Esophagus squamous epithelium (tissue), 5 donors: ENCODE measurements at places on chromosomes 2 and 18.

DNA sequence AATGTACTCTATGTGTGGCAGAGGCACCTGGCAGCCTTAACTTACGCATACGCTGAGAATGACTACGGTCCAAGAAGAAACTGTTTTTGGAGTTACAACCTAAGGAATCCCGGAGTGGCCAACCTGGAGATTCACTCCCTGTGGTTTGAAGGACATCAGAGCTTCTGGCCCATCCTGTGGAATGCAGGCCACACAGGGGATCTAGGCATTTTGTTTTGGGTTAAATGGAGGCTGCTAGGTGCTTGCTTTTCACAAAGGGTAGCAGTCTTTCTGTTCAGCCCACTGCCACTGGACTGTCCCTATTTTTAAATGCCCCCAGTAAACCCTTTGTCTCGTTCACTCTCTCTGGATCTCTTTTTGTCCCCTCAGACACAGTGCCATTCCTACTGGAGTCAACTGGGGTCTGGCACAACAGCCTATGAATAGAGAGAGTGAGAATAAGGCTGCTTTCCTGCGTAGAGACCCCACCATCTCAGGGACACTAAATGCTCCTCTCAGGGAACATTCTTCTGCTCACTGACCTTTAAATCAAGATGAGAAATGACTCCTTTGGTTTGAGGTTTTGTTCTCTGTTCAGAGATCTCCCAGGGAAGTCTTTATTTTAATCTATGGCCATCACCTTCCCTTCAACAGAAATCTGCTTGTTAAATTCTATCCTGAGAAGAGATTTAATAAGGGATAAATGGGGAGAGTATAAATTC is 124.9 kb downstream of the B3GNT2 start:
- DNase-seq: no peak

GRCh38 chr2:216402751-216403150 is 9.5 kb upstream of the SMARCAL1 start:
- no peak for DNase-seq

DNA sequence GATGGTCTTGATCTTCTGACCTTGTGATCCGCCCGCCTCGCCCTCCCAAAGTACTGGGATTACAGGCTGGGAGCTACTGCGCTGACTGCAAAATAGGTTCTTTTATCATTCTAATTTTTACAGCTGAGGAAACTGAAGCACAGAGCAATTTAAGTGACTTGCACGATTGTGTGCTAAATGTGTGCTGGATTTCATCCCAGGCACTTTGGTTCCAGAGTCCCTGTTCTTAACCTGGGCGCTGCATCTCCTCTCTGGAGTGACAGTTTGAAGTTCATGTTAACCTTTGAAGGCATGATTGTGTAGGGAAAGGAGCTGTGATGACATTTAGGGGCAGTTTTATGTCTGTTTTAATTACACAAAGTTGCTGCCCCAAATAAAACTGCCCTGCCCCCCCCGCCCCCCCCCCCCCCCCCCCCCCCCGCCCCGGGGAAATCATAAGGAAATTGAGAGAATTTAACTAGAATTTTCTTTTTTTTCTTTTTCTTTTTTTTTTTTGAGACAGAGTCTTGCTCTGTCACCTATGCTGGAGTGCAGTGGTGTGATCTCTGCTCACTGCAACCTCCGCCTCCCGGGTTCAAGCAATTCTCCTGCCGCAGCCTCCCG is 5.6 kb downstream of the ACSL3 start:
- no peak for DNase-seq

- no peak for DNase-seq
These were observed 17.1 kb upstream of the VWC2L start for GRCh38 chr2:214393796-214394195.

DNA sequence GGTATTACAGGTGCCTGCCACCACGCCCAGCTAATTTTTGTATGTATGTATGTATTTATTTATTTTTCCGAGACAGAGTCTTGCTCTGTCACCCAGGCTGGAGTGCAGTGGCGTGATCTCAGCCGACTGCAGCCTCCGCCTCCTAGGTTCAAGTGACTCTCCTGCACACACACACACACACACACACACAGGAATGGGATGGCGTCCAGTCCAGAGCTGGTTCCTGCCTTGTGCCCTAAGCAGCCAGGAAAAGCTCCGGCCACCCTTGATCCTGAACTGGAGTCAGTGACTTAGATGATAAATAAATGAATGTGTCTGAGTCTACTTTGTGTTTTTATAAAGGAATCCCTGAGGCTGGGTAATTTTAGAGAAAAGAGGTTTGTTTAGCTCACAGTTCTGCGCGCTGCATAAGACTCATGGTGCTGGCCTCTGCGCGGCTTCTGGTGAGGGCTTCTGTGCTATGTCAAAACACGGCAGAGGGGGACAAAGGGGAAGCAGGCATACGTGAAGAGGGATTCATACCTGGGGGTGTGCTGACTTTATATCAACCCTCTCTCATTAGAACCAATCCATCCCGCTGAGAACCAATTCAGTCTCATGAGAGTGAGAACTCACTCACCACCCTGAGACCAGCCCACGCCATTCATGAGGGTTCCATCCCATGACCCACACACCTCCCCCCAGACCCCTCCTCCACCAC is 59.7 kb upstream of the PHLPP1 start:
- no peak for DNase-seq

DNA sequence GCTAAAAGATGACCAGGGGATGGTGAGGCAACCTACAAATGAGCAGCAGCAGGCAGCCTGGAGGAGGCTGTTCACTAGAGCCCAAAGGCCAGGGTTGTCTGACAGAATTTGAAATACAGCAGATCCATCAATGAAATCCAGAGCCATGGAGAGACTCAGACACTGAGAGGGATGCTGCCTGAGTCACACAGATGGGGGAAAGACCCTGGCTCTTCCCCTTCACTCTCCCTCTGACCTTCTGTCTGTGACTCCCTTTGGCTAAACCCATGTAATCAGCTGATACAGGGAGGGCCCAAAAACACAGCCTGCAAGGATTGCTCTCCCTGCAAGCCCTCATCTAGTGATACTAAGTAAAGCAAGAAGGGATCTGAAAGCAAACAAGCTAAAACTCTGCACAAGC is 166.5 kb upstream of the SPOPL start:
- DNase-seq: no peak

DNA sequence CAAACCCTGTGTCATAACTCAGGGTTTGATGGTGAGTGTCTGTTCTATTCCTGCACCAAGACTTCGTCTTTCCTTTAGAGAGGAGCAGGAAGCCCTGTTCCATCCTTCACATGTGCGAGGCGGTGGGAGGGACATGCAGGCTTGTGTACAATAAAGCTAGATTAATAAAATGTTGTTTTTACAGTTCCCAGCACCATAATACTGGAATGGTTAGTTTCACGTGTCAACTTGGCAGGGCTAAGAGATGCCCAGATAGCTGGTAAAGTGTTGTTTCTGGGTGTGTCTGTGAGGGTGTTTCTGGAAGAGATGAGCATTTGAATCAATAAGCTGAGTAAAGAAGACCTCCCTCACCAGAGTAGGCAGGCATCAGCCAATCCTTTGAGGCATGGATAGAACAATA is 48.8 kb upstream of the NPAS2 start:
- no peak for DNase-seq

DNA sequence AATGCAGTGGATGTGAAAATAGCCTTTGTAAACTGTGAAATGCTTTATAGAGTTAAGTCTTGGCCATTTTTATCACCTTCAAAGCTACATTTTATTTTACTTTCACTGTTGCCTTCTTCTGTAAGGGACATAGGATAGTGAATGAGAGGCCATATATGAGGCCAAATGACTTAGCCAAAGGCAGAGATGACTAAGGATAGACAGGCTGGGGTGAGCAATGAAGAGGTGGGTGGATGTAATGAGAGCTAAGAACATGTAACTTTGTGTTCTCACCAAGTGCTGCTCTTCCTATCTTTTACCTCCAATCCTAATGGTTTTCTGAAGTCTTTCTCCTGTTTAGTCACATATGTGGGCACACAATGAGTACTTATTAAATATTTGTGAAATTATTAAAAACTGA is 101.9 kb downstream of the MBD5 start:
- DNase-seq: no peak

- no peak for DNase-seq
These were observed 416.5 kb upstream of the GYPC start for GRCh38 chr2:126239320-126239955.

GRCh38 chr2:12068796-12069538 is 322.5 kb downstream of the LPIN1 start:
- no peak for DNase-seq

- no peak for DNase-seq
These were observed 37.5 kb upstream of the NEB start for GRCh38 chr2:151771599-151772358.

GRCh38 chr2:167069855-167070254 is 181.6 kb downstream of the XIRP2 start:
- DNase-seq: no peak

DNA sequence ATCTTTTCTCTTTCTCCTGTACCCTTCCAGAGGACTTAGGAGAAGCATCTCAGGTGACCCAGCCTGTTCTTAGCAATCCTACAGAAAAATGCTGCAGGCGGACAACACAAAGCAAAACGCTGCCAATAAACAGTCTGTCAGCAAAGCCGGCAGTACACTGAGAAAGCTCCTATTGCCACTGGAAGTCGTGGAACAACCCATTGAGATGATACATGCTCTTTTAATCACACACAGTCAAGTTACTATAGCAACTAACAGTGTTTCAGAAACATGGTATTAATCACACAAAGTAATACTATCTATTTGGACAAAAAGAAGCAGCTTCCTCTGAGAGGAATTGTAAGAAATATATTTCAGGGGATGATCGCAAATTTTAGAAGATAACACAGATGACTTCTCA is 10.5 kb downstream of the CTLA4 start:
- no peak for DNase-seq

GRCh38 chr2:203062126-203062525 is 47.5 kb downstream of the NBEAL1 start:
- DNase-seq: no peak

GRCh38 chr2:46161911-46162310 is 135.3 kb upstream of the EPAS1 start:
- no peak for DNase-seq

DNA sequence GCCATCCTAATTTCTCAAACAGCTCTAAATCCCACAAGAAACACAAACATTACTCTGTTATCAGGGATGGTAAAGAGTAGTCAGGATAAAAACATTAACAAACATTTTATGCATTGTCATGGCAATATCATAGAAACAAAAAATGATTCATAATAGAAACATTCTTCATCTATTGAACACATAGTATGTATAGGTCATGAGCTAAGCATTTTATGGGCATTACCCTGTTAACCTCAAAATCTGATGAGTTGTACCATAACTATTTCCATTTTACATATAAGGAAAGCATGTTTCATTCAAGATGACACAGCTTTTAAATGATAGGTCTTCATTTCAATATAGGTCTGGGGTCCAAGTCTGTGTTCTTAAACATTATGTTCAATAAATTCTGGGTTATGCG is 344.9 kb downstream of the RND3 start:
- no peak for DNase-seq

DNA sequence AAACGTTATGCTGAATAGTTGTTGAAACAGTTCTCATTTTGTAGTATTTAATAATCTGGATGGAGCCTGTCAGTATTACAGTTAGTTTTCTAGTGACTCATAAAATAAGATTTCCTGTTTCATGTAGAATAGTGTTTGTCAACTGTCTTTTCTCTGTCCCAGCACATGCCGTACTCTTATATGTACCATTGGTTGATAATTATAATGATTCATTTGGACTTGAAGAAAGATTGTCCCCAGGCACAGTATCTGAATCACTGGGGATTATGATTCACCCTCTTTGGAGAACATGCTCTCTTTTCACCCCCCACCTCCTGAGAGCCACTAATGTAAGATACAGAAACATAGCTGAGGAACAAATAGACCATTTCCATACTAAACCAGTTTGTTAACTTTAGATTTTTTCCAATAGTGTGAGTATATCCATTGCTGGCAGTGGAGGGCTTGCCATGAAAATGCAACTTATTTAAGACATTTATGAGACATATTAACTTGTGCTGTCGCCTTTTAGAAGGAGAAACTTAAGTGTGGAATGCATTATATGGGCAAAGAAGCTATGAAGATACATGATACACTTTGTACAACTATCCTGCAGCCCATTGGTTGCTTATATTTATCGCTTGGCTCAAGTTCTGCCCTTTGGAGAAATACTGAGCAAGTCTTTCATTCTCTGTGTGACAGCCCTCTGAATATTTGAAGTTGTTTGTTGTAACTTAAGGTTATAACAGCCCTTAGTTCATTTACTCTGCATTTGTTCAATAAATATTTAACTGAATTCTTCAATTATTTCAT is 12.4 kb downstream of the COPS8 start:
- DNase-seq: no peak

DNA sequence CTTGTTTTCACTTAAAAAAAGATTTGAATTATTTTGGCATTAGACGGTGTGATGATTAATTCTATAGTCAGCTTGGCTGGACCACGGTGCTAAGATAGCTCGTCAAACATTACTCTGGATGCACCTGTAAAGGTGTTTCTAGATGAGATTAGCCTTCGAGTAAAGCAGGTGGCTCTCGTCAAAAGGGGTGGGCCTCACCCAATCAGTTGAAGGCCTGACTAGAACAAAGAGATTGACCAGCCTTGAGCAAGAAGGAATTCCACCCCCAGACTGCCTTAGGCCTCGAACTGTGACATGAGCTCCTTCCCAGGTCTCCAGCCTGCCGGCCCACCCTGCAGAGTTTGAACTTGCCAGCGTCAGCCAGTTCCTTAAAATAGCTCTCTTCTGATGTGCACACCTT is 73.4 kb downstream of the TWIST2 start:
- DNase-seq: no peak

DNA sequence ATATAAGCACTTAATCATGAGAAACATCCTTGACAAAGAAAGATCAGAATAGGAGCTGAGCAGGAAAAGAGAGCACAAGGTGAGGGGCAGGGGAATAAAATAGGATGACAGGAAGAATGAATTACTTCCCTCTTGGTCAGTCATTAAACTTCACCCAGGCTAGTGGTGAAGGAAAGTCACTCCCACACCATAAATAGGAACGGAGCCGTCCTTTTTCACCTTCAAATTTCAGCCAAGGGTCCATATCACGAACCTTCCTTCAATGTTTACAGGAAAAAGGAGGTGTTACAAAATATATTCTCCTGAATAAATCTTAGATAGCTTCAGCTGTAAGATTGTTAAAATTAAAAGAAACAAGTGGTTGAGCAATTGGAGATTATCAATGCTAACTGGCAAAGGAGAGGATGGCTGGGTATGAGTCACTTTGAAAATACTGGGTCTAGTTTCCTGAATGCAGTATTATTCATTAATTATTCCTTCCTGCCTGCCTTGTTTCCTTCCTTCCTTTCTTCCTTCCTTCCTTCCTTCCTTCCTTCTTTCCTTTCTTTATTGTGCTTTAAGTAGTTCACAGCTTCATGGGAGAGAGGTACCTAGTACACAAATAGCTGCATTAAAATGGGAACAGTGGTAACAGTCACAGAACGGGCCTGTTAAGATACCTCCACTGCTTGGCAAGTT is 292.3 kb upstream of the ID2 start:
- no peak for DNase-seq

- DNase-seq: no peak
These were observed 203.2 kb upstream of the ACVR2A start for GRCh38 chr2:147641651-147642050.

GRCh38 chr2:47145466-47145865 is 9.6 kb downstream of the STPG4 start:
- no peak for DNase-seq

- no peak for DNase-seq
These were observed 99.5 kb downstream of the TCF4 start for GRCh38 chr18:55488473-55488872.
